G401 (cell line): ENCODE measurements at places on chromosomes 11 and 22. TPM values are rescaled to one million over a fixed set of nuclear protein-coding genes. Genes with fewer than 3 reads are reported as not detected.

SPTBN2 gene
- total RNA-seq = 102 and 103 TPM in 2 replicates

GGTLC3 gene
- total RNA-seq = not detected in 2 replicates

- DNase-seq = no peak
Observed at GRCh38 chr11:48028914-48029680, 48.7 kb downstream of the PTPRJ start.

GRCh38 chr22:20433191-20433590 is 4.4 kb downstream of the SCARF2 start:
- no peak for DNase-seq

DNA sequence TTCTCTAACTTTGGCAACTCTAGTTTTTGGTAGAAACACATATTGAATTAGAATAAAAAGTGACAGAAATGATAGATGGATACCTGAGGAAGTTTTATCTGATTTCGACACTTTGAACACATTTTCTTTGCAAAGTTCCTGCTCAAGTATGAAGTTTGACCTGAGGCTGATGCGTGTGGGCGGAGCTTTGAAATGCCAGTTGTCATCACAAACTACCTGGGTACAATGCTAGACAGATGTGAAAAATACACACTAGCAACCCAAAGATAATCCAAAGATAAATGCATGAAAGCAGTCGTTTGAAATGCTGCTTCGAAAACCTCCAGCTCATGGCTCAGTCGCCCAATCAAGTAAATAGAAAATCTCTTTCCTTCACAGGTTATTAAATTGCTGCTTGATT is 54.8 kb downstream of the CD44 start:
- no peak for DNase-seq
